Mucosa of gallbladder (tissue), 1 donor: ENCODE measurements at places on chromosomes 11 and 22.

GRCh38 chr11:113349528-113349927 is 35.1 kb downstream of the TTC12 start:
- no peak for DNase-seq

- DNase-seq: no peak
Measured at GRCh38 chr11:31816468-31817053, 5.4 kb upstream of the PAX6 start.

GRCh38 chr11:132914600-132914999 is 617.7 kb downstream of the OPCML start:
- no peak for DNase-seq

GRCh38 chr11:79196950-79197349 is 243.9 kb downstream of the TENM4 start:
- no peak for DNase-seq

- DNase-seq: no peak
Measured at GRCh38 chr11:41458641-41459040, 811 bp downstream of the LRRC4C start.

DNA sequence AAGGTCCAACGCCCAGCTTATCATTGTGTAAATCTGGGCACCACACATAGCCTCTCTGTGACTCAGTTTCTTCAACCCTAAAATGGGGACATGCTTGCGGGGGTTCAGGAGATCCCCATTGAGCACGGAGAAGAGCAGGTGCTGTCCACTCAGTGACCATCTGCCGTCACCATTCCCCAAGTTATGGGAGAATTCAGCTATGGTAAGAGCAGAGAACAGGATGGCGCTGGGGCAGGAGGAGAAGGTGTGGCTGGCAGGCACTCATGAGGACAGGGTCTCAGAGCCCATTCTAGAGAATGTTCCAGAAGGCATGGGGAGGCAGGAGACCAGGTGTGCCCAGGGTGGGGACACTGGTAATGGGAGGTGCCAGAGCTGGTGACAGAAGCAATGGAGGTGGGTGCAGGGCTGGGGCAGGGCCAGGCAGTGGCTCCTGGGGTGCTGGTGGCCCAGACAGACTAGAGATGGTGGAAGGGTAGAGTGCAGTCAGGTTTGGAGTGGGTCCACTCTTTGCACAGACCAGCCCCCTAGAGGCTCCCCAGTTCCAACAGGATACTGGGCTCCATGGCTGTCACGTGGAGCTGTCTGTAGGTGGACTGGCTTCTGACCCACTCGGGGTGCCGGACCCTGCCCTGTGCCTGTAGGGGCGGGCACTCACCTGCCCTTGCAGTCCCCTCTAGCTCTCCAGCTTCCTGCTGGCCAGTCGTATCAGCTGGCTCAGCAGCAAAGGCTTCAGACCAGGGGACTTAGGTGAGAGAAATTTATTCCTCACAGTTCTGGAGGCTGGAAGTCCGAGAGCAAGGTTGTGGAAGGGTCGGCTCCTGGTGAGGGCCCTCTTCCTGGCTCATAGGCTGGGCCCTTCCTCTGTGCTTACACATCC is 84.7 kb downstream of the CDKN1C start:
- no peak for DNase-seq

DNA sequence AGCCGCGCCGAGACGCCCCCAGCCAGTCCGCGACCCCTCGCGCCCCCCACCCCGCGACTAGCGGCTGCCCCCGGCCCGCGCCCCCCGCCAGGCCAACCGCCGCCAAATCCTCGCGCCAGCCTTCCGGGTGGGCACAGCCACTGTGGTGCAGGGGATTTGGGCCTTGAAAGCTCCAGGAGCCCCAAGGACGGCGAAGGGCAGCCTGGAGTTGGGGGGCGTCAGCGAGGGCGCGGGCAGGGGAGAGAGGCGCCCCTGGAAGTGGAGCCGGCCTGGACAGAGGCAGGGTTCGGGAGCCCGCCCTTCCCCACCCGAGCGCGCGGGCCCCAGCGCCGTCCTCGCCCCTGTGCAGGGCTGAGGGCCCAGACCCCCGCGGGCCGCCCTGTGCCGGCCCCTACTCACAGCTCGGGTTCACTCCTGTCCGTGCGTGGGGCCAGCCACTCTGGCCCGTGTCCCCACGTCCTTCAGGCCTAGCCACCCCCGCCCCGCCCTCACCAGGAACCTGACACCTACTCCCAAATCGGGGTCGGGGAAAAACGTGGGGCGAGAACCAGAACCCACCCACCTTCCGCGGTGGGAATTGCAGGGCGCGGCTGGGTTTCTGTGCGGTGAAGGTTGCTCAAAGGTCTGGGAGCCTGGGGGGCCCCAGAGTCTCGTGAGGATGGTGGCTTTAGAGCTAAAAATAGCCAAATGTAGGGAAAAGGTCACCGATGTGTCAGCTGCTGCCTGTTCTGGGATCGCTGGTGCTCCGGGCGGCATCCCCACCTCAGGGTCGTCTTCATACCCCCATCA is at the start of gene CPT1B:
Gene CPT1B, minus strand, starts transcription at position 441 of the 789 bp plus-strand sequence. CDS start 512 bp downstream, outside the sequence.
- no peak for DNase-seq

GRCh38 chr11:121265586-121265985 is 27.0 kb upstream of the SC5D start:
- no peak for DNase-seq

DNA sequence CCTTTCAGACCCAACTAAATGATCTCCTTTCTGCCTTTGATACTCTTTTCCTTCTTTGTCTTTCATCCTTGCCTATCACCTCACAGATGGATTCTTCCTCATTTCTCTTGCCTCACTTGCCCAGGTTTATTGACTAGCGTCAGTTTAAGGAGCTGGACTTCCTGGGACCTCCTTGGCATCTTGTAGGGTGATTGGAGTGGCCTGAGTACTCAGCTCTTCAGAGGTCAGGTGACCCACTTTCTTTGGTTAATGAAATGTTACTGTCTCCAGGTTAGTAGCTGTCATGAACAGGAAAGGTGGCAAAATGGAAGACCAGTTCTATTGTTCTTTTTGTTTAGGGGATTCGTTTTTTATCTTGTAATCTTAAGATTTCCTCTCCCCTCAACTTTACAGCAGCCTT is 4.6 kb upstream of the BACE1-AS start:
- no peak for DNase-seq

- no peak for DNase-seq
Measured at GRCh38 chr22:41240377-41241132, at the start of gene CHADL. TSS of gene CHADL (minus strand) at chr22:41240931. CDS start at chr22:41240881, 50 bp downstream.

DNA sequence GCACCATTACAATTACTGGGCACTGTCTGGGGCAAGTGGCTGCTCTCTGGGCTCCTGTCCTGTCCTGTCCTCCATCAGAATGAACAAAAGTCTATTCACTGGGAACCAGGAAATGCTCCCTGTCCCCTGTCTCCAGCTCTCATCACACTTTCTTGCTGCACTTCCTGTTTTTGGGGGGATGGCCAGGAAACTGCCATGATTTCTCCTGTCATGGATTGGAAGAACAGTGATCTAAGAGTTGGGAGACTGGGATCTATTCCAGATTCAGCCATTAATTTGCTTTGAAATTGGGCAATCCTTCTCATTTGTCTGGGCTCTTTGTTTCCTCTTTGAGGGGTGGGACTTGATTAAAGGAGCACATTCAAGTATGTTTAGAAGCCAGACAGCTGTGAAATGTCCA is 61.4 kb upstream of the KIRREL3 start:
- no peak for DNase-seq

GRCh38 chr11:21838427-21838826 is 354.5 kb upstream of the ANO5 start:
- DNase-seq: no peak

GRCh38 chr22:30890686-30891442 is 77.7 kb downstream of the MORC2 start:
- peak; percentile 17 for DNase-seq

DNA sequence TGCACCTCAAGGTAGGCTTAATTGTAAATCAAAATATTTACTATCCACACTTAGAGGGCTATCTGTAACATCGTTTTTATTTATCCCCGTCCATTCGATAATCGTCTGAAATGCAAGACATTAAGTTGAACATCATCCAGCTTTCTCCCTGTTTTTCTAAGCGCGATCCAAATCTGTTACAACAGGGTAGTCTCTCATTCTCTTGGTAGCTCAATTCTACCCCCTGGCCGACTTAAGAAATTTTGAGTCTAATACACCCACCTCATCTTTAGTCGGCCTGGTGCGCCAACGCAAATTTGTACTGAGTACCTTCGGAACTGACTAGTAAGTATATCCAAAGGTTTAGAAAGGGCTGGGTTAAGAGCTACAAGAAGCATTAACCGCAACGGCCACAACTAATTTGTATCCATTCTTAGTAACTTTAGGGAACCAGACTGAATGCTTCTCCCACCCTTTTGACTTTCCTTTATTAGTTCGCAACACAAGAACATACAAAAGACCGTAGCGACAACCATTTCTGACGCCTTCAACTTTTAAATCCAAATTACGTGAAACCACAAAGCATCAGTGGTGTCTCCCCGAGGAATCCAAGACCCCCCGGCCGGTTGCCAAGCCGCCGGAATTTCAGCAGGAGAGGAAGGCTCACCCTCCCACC is 1.0 kb upstream of the ZNF143 start:
- peak; percentile 20 for DNase-seq

- DNase-seq: peak; percentile 68
Measured at GRCh38 chr22:30572840-30573593, 1.4 kb downstream of the GAL3ST1 start.

DNA sequence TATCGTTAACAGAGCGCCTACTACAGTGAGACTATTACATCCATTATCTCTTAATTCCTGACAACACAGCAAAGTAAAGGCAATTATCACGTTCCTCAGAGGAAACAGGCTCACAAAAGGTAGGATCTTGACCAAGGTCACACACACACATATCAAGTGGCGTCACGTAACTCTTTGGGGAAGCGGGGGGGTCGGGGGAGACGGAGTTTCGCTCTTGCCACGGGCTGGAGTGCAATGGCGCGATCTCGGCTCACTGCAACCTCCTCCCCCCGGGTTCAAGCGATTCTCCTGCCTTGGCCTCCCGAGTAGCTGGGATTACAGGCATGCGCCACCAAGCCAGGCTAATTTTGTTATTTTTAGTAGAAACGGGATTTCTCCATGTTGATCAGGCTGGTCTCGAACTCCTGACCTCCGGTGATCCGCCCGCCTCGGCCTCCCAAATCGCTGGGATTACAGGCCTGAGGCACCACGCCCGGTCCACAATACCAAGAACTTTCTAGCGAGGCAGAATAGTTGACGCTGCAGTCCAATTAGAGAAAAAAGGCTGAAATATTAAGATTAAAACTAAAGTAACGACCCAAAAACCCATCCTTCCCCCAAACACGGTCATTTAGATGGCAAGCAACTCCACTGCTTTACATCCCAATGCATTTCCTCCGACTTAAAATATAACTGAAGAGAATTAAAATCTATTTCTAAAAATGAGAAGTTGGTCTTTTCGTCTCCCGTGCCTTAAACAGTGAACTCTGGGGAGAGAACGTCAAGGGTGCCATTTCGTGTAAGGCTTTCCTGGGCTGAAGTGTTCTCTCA is 1.2 kb downstream of the DDX17 start:
- peak; percentile 25 for DNase-seq

- DNase-seq: no peak
Measured at GRCh38 chr11:123853038-123853437, 32.4 kb downstream of the TMEM225 start.

- no peak for DNase-seq
Measured at GRCh38 chr11:37442576-37442975, 844.5 kb upstream of the RAG2 start.

DNA sequence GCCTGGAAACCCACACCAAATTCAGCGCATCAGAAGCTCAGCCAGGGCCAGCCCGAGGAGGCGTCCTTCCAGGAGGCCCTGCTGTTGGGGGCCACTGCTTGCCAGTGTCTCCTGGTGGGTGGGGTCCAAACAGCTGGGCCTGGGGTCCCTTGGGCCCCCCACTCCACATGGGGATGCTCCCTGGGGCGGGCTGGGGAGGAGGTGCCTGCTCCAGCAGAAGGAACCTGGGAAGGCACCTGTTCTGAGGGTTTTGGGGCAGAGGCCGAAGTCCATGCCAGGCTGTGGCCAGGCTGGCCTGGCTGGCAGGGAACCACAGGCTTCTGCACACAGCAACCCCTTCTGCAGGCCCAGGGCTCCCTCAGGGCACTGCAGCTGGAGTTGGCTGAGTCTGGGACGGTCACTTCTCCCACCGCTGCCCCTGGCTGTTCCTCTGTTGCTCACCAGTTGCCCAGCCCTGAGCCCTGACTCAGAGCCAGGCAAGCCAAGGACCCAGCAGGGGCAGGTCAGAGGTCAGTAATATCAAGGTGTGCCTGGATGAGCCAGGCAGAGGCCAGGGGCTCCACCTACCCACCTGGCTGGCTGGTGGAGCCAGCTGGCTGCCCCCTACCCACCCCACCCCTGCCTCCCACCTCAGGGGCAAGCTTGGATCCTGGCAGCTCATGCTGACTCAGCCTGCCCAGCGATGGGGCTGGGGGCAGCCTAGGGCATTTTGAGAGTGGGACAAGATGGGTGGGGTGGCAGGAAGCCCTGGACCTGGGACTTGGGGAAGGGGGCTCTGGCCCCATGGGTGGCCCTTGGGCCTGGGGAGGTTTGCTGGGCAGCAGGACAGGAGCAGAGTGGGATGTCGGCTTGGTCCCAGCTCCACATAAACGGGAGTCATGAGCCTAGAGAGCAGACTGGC is 12.0 kb upstream of the PHLDA2 start:
- peak; percentile 73 for DNase-seq

DNA sequence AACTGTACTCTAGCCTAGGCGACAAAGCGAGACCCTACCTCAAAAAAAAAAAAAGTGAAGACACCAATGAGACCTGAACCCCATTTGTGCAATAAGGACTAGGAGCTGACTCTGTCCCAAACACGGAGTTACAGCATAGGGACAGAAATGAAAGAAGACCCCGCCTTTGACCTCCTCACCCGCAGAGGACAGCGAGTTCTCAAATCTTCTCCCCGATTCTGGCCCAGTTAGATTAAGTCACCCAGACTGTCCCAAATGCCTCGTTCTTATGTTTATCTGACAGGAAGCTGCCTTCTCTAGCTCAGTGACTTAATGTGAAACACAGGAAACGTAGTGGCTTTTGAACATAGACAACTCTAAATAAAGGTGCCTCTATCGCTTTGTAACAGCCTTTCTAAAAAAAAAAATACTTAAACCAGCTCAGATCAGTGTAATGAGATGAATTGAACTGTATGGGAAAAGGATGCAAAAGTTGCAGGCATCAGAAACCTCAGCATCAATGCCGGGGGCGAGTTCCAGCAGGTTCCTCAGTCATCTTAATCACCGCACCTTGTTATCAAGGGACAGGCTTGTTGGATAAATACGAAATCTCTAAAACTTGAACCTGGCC is 10.6 kb downstream of the MYH9 start:
- DNase-seq: no peak

GRCh38 chr22:21703684-21704316 is 31.8 kb downstream of the YPEL1 start:
- no peak for DNase-seq

- no peak for DNase-seq
Measured at GRCh38 chr11:38296211-38296776, 1698.3 kb upstream of the RAG2 start.
